SK-N-SH treated with all-trans-retinoic acid at 6 μM for 48 hours (cell line): ENCODE measurements at places on chromosomes 11 and 22.
A peak's percentile ranks its signal among the peaks of the same experiment; 100 is the strongest.

DNA sequence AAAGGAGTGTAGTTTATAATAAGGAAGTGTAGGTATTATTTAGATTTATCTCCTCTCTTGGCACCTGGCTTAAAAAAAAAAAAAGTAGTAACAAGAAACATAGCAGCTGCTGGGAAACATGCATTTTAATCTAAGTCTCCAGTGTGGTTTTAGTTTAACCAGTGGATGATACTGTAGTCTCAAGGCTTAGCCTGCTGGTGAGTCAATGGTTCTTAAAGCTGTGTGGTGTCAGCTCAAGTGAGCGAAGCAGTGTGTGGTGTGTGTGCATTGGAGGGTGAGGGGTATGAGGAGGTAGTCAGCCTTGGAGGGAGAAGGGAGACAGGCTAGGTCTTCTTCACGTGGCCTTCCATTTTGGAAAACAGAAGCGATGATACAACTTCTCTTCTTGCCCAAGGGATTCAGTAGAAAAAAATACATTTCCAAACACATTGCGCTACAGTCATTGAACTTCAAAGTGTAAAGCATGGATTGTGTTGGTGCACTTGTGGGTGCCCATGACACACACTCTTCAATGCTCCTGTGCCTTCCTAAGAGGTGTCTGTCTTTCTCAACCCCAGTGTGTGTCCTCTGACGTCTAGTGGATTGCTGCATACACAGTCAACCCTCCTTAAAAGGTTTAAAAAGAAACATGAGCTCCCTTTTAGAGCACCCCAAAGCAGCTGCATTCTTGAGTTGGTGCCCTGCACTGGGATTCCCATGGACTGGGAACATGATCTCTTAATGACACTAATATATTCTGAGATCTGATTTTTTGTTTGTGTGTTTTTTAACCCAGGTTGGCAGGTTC, 40.1 kb downstream of the ZBTB16 start:
- ATAC-seq: no peak

GRCh38 chr11:35717043-35717442, 54.5 kb downstream of the TRIM44 start:
- ATAC-seq: 0 out of 3 replicates have a peak, but pooled peaks have one; percentile 35

DNA sequence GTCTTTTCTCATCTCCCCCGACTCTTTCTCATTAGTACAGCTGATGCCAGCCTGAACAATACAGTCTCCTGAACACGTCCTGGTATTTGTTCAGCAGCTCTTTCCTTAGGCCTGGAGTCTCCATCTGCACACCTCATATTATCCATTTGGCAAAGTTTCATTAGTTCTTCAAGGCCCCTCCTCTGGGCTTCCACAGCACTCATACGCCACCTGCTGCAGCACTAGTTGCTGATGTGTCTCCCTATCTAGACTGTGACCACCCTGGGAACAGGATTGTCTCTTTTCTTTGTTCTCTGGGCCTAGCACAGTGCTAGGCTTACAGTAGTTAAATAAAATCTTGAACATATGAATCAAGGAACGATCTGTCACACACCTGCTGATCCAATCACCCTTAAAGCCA, 17.2 kb downstream of the DCHS1 start:
- ATAC-seq: no peak; the same call in 2 of the 3 replicates

DNA sequence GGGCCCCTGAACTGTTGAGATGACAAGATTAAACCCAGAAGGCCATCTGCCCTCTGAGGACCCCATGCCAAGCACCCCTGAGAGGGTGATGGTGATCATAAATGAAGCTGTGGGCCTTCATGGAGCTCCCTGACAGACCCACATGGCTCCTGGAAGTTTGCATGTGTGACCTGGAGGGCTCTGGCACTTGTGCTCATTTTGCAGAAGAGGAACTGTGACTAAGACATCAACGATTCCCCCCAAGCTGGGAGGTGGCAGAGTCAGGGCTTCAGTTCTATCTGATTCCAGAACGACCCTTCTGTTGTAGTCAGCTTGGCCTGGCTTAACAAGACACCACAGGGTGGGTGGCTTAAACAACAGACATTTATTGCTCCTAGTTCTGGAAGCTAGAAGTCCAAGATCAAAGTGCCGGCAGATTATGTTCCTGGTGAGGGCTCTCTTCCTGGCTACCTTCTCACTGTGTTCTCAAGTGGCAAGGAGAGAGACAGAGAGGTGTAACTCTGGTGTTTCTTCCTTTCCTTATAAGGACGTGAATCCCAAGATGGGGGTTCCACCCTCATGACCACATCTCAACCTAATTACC, 46.4 kb upstream of the CD82 start:
- no peak for ATAC-seq

- no peak for ATAC-seq
These were observed 37.2 kb upstream of the ACER3 start for GRCh38 chr11:76823481-76824028.

- no peak; the same call in 2 of the 3 replicates for ATAC-seq
These were observed 67.7 kb downstream of the PHF21B start for GRCh38 chr22:44942056-44942455.

- no peak for ATAC-seq
These were observed 868.5 kb upstream of the TENM4 start for GRCh38 chr11:80309301-80309700.

DNA sequence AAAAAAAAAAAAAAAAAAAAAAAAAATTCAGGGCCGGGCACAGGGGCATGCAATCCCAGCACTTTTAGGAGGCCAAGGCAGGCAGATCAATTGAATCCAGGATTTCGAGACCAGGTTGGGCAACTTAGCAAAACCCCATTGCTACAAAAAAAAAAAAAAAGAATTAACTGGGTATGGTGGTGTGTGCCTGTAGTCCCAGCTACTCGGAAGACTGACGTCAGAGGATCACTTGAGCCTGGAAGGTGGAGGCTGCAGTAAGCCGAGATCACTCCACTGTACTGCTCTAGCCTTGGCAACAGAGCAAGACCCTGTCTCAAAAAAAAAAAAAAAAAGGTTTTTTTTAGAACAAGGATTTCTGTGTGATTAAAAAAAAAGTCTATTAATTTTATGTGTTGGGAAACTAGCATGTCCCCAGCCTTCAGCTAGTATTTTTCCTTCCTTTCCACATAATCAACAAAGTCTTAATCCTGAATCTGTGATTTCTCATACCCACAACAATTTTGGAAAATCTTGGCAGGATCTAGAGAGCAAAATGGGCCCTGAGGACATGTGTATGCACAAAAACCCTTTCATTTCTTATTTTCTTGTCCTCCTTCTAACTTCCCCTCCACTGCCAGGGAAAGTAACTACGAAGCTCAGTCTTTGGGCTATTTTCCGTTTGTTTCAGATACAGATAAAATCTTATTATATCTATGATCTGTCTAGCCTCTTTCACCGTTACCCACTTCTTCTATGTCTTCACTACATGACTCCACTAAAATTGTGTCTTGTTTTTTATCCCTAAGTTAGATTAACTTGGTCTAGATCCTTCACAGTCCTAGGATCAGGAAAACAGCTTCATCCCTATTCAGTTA, 5.7 kb upstream of the AMBRA1 start:
- ATAC-seq: no peak
